IPS DF 6.9 (cell line): ENCODE measurements at places on chromosomes 1 and 21.

DNA sequence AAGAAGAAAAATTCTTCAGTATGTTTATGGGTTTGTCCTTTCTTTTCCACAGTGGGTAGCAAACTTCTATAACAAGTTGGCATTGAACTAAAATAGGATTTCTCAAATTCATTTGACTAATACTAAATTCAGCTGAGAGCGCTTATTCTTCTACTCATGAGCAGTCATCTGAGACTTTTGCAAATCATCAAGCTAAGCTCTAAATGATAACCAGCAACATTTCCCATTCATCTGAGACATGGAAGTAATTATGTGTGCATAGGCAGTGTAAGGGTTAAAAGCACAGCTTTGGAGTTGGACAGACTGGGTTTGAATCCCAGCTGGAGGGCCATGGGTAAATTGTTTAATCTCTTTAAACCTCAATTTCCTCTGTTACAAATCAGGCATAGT lies 18.3 kb upstream of the CNR2 start:
- DNase-seq, result no peak

DNA sequence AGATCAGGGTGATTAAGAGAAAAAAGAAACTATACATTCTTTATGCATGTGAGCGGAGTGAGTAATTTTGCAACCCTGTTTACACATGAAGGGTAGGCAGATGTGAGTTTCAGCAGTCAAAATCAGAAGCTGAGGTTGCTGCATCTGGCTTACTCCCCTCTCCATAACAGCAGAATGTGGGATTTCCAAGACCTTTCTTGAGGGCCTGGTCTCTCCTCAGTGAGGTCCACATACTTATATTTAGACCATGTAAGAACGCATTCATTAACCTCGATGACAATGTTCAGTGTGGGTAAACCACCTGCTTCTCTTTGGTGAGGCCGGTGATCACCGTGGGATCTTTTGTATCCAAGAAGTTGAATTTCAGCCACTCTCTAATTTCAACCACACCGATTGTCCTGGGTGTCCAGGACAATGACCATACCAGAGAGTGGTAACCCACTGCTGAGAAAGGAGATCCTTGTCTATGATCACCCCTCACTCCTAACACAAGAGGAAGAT lies 18.7 kb upstream of the RAP1A start:
- DNase-seq, result no peak

DNA sequence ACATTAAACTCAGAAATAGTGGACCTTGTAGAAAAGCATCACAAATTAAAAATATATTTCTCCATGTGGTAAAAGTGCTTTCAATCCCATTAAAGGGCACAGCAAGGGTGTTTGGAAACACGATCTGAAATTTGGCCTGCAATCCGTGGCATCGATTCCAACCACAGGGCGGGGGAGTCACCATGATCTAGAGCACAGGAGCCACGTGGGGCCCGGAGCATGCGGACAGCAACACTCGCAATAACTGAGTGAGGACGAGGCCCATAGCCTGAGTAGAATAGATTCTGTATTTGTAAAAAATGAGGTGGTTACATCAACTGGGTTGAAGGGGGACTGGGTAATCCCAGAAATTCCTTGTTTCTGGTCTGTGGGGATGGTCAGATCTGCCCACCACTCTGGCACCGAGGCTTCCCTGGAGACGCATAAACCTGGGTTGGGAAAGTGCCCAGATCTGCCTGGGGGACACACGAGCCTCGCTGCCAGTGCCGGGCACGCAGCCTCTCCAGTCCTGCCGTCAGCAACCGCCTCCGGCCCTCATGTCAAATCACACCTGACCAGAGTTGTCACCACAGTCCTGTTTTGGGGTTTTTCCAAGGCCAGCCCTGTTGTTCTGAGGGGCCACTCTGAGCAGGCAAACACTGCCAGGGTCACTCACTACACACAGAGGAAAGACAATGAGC lies 104.3 kb downstream of the PGBD5 start:
- DNase-seq, result no peak

DNA sequence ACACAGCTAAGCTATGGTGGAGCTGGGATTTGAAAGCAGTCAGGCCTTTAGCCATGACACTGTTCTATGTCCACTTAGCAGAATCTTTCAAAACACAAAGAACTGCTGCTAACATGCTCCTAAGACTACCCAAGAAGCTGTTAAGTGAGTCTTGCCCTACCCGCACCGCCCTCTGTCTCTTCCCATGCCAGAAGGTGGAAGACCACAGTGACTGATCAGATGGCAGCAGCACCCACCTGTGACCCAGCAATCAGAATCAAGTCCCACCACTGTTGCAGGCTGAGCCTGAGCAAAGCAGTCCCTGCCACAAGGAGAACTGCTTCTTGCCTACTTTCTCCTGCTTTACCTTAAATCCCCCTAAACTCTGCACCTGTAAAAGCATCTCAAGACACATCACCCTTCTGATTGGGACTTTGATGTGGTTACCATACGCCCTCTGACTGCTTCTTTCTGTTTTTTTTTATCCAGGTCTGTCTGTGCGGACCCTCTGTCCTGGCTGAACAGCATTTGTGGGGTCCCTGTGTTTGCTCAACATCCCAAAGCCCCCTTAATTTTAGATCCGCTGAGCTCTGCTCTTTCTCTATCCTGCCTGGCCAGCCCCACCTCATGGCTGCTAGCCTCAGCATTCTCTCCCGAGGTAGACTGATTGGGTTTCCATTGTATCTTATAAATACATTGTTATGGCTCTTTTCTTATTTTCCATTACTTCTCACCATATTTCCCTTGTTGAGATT lies 16.0 kb downstream of the IRF2BP2 start:
- no peak for DNase-seq

DNA sequence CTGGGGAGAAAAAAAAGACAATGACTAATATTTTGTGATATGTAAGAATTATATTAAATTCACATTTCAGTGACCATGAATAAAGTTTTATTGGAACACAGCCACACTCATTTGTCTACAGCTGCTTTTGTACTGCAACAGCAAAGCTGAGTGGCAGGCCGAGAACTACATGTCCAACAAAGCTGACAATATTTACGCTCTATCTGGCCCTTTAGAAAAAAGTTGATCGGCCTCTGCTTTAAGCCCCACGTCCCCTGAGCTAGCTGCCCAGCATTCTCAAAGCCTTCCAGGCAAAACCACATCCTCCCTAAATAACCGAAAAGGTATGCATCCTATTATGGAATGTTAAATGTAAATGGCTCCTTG lies 8.6 kb downstream of the SLC2A1 start:
- DNase-seq, result no peak

DNA sequence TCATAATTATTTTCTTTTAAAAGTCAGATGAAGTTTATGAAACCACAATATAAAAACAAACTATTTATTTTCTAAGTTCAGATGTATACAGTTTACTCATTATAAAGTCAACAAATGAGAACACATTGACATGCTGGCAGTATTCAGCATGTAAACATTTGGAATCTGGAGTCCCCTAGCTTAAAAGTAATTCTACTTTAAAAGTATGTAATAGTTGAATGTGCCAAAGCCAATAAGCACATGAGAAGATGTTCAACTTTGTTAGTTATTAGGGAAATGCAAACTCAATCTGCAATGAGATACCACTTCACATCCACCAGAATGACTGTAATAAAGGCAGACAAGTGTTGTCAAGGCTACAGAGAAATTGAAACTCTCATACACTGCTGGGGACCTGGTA lies 96.6 kb downstream of the RYR2 start:
- DNase-seq, result no peak

DNA sequence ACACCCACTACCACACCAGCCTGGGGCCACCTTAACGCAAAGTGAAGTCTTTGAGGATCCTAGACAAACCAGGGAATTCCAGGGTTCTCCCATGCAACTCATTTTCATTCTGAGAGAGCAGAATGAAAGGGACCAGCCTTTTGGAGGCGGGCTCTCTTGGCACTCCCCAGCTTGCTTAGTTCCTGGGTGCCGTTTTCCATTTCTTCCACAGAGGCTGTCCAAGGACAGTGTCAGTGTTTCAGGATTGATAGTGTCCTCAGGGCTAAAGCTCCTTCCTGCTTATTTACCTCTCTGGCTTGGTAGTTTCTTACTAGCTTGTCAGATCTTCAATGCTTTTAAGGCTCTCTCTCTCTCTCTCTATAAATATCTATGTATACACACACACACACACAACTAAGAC lies 30.1 kb upstream of the GNG4 start:
- no peak for DNase-seq

DNA sequence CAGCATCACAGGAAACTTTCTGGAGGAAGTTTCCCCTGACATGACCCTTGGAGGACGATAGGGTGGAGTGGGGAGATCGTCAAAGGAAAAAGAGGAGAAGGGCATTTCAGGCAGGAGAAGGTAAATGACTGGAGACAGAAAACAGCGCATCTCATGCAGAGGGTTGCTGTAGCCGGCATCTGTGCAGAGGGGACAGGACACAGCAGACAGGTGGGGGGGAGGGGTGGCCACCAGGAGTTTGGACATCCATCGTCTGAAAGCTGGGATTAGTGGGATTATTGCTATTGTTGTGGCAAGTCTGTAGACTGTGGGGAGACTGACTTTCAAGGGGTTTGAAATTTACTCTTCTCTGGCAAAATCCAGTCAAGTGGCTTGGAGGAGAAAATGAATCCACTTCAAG lies 463.9 kb downstream of the OMA1 start:
- DNase-seq, result no peak

DNA sequence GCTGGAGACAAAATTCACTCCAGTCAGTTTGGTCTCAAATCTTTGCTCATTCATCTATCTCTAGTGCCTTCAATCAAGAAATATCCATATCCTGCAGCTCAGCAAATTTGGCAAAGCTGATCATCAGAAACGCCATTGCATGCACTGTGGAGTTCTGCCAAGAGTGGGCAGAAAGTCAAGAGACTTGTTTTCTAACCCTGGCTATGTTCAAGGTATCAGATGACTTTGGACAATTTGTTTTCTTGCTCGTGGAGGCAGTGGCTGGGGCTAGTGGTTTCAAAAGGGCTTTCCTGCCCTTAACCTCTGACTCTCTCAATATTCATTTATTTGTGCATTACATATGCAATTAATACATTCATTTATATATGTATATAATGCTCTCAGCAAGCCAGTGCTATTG lies 12.8 kb upstream of the LRRC52 start:
- no peak for DNase-seq

- DNase-seq, result no peak
Measured at GRCh38 chr1:221878134-221878533, 136.2 kb upstream of the DUSP10 start.

GRCh38 chr1:243272401-243272800 lies 16.6 kb downstream of the SDCCAG8 start:
- DNase-seq, result no peak

- no peak for DNase-seq
Measured at GRCh38 chr1:242738702-242739645, 214.5 kb upstream of the PLD5 start.

GRCh38 chr1:30219675-30220074 lies 503.7 kb downstream of the MATN1 start:
- no peak for DNase-seq

DNA sequence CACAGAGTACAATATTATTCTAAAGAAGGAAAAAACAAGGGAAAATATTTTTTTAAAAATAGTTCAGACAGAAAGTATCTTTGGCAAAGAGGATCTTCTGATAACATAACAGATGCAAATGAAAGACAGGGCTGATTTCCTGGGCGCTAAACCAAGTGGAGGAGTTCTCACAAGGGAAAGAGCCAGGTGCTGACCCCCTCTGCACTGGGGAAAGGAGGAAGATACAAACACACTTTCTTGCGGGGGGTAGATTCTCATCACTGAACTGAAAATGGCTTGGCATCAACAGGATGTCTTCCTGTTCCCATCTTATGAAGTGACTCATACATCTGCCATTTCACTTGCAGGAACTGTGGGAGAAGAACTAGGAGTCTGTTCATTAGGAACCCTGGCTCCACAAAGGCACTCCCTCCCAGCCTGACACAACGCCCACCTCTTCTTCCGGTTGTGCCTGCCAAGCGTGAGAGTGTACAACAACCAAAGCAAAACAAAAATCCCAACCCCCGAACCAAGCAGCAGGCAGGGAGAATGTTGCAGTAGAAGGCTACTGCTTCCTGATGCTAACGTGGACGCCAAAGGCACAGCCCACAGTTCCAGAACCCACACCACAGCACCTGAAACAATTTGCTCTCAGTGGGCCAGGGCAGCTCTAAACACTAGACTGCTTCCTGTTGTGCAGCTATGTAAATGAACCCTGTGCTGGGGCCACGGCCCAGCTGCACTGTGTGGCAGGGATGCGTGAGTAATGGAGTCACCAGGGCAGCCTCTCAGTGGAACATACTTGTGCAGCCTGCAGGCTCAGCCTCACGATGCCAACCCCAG lies 51.0 kb downstream of the GADD45A start:
- no peak for DNase-seq

GRCh38 chr21:40433538-40433937 lies 413.4 kb downstream of the DSCAM start:
- DNase-seq, result no peak

DNA sequence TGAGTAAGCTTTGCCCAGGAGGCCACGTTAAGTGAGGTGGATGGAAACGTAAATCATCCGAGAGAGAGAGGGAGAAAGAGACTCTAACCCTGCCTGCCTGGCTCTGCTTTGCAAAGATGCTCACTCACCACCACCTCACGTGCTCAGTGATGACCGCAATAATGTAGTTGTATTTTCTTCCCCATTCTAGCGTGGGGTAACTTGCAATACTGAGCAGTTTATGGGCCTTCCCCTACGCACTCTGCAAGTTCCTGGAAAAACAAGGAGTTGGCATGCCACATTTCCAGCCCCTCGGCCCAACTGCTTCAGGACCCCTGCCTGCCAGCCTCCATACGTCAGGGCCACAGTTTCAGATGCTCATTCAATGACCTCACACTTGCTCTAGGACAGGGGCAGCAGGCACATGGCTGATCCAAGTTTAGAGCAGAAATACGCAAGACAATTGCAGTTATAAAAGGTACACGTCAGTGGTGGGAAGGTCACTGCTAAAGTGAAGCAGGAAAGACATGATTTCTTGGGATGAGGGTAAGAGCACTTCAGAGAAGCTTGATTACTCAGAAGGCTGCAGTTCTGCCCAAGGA lies 112.5 kb upstream of the RAB4A start:
- DNase-seq, result no peak

DNA sequence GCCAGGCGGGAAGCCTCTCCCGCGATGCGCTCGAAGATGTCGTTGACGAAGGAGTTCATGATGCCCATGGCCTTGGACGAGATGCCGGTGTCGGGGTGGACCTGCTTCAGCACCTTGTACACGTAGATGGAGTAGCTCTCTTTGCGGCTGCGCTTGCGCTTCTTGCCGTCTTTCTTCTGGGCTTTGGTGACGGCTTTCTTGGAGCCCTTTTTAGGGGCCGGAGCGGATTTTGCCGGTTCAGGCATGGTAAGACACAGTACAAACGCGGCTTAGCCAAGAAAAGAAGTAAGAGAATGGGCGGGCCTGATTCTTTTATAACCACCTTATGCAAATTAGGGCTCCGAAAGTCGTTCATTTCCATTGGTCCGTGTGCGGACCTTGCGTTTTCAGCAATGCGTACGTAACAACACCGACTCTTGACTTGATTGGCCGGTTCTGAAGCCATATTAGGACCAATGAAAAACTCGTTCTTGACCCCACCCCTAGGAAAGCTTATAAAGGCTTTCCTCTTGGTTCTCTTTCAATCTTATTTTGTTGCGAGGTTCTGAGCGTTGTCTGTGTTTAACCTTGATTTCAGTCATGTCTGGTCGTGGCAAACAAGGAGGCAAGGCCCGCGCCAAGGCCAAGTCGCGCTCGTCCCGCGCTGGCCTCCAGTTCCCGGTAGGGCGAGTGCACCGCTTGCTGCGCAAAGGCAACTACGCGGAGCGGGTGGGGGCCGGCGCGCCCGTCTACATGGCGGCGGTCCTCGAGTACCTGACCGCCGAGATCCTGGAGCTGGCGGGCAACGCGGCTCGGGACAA lies 12.8 kb upstream of the BOLA1 start:
- no peak for DNase-seq
